ENCODE measurements at places on chromosomes 16 and 17.

GRCh38 chr17:64028874-64029464, 8.5 kb upstream of the ICAM2 start:
- DNase-seq: peak; percentile 50

DNA sequence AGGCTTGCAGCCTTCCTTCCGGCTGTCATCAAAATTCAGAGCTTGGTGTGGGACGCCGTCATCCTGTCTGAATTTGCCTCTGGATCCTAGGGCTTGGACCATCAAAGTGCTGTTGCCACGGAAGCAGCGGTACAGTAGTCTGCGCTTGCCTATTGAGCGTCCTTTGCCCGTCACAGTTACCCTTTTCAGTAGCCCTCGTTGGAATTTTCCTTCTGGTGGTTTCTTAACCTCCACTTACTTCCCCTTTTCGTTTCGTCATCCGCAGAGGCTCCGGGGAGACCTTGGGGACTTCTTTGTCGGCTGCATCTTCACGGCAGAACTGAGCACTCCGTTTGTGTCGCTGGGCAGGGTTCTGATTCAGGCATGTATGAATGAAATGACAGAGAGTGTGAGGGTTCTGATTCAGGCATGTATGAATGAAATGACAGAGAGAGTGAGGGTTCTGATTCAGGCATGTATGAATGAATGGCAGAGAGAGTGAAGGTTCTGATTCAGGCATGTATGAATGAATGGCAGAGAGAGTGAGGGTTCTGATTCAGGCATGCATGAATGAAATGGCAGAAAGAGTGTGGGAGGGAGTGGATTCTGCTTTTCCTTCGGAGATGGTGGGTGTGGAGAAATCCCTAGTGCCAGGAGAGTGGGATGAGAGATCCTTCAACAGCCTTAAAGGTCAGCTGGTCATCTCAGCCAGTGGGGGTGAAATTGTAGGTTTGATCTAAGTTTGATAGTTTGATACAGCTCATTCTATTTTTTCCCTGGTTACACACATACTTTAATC, 8.0 kb downstream of the TLCD3A start:
- DNase-seq: peak; percentile 35

- no peak for DNase-seq
Observed at GRCh38 chr17:17612085-17613022, 20.8 kb upstream of the PEMT start.

- DNase-seq: peak; percentile 39
Observed at GRCh38 chr17:67435122-67435521, 58.0 kb downstream of the PITPNC1 start.

GRCh38 chr17:78838574-78839005, 2.0 kb downstream of the USP36 start:
- DNase-seq: no peak

DNA sequence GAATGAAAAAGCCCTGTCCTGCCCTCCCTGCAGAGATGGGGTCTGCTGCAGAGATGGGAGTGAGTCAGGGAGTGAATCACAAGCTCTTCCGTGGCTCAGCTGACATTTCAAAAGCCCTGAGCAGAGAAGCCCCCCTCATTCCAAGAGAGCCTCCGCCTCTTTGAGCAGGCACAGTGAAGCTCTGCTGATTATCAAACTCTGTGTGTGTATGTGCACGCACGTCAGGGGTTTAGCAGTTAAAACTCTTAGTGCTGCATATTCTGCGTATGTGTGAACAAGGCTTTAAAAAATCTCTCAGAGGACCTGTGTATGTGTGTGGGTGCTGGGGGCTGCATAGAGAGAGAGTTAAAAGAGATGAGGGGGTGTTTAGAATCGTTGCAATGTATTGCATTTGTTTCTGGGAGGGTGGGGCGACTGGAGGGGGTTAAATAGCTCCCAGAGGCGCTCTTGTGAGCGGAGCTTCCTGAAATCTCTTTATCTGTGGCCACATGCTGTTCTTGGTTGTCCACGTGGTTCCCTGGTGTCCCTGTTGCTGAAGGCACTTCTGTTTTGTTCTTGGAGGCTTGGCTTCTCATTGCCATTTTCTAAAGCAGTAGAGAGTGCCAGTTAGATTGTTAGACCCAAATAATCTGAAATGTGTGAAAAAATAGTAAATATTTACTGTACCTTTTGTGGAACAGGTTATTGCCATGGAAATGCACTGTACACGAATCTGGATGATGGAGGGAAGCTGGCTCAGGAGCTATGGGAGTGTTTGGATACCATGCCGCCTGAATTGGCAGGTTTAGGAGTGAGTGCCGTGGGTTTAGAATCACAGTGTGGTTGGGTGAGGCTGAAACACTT, 116.6 kb downstream of the PRKCB start:
- peak; percentile 56 for DNase-seq
